Pancreas (tissue), 10 donors: ENCODE measurements at places on chromosomes 7 and 10. TPM values are rescaled to one million over a fixed set of nuclear protein-coding genes. Genes with fewer than 3 reads are reported as not detected.

RBM48 gene
- 6.0 TPM for polyA plus RNA-seq

SPDYE9 gene
- polyA plus RNA-seq, result not detected

UCN3 gene
- 45.7 TPM for polyA plus RNA-seq

CCDC172 gene
- not detected for polyA plus RNA-seq

ZNF503 gene
- polyA plus RNA-seq, result 22.3 TPM

PGAM2 gene
- polyA plus RNA-seq, result 6.7 TPM

FGL2 gene
- polyA plus RNA-seq, result 2.4 TPM

SEMA4G gene
- polyA plus RNA-seq, result 33.8 TPM

PALS2 gene
- 4.1 TPM for polyA plus RNA-seq

MRLN gene
- polyA plus RNA-seq, result 30.5 TPM

RNLS gene
- polyA plus RNA-seq, result 2.5 TPM

ICA1 gene
- polyA plus RNA-seq, result 35.8 TPM

HELLS gene
- polyA plus RNA-seq, result 1.3 TPM

GSTO2 gene
- 28.1 TPM for polyA plus RNA-seq

OPN4 gene
- polyA plus RNA-seq, result not detected

ASB4 gene
- 0.30 TPM for polyA plus RNA-seq

ZNRF2 gene
- 4.9 TPM for polyA plus RNA-seq

MEST gene
- polyA plus RNA-seq, result 17.0 TPM

PRPS1L1 gene
- polyA plus RNA-seq, result not detected

TMEM273 gene
- 5.5 TPM for polyA plus RNA-seq

SEMA3D gene
- 0.19 TPM for polyA plus RNA-seq

STEAP1B gene
- polyA plus RNA-seq, result not detected

SCIN gene
- 3.3 TPM for polyA plus RNA-seq

SYT15 gene
- polyA plus RNA-seq, result 2.7 TPM
